ENCODE measurements at places on chromosomes 2 and 18. TPM values are rescaled to one million over a fixed set of nuclear protein-coding genes. Genes with fewer than 3 reads are reported as not detected.

- DNase-seq, result no peak
Observed at GRCh38 chr2:101442667-101443061, 32.2 kb downstream of the RFX8 start.

DNA sequence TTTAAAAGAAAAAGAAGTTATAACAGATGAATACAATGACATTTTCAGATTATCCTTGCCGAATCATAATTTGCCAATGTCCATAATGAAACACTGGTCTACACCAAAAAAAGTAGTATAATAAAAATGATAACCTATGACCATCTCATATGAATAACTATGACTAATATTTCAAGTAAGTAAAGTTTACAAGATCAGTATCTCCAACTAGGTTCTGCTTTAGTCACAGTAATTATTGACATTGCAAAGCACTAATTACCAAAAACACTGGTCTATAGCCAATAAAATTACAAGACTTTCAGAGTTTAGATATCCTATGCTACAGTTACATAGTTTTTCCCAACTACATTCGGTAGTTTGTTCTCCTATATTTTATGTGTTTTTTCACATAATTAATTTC, 136.7 kb downstream of the MEMO1 start:
- DNase-seq, result no peak

DNA sequence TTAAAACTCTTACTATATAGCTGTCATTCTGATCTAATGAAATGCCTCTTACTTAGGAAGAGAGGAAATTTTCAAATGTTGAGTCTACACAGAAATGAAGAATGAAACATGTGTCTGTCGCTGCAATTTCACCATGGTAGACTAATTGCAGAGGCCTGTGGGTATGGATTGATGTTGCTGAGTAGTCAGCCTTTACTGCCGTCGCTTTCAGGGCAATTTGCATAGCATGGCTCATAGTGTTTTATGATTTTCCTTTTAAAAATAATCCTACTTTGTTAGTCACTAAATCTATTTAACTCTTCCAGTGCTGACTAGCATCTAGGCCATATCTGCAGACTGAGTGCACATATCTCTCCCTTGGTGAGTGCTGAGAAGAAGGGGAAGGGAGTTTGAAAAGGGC, 819.2 kb downstream of the SATB2 start:
- no peak for DNase-seq

GRCh38 chr2:144460727-144461307, 59.1 kb downstream of the ZEB2 start:
- DNase-seq, result no peak

DNA sequence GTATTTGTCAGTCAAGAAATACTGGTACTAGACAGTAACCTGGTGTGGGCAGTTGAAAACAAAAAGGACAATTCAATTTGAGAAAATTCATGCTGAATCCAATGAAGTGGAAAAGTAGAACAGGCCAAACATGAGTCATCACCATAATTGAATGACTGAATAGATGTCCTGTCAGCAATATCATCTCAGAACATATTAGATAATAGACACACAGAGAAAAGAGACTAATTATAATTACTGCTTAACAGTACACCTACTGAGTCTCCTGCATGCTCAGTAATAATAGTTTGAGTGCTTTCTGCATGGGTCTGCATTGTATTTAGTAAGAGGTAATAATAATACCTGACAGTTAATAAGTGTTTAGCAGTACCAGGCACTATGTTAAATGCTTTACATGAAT, 138.6 kb upstream of the ZC3H15 start:
- peak; percentile 51 for DNase-seq

- no peak for DNase-seq
Observed at GRCh38 chr18:5890331-5891183, 4.8 kb downstream of the TMEM200C start.

DNA sequence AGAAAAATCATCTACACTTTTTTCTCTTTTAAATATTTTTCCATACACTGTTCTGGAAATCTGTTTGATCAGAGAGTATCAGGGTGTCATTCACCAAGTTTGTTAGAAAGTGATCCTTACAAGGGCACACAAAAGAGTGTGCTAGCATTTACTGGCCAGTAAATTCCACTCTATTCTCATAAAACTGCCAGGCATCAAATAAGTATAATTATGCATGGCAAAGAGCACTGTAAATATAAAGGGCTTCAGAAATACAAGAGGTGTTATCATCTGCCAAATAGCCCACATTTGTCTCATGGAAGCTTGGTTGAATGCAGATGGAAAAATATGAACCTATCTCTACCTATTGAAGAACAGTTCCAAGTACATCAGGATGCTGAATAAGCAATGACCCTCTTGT, 847.3 kb upstream of the ACVR2A start:
- DNase-seq, result no peak

- no peak for DNase-seq
Observed at GRCh38 chr18:79792096-79792987, 5.4 kb upstream of the KCNG2 start.

GRCh38 chr18:67104700-67105284, 411.7 kb downstream of the DSEL start:
- peak; percentile 80 for DNase-seq

DNA sequence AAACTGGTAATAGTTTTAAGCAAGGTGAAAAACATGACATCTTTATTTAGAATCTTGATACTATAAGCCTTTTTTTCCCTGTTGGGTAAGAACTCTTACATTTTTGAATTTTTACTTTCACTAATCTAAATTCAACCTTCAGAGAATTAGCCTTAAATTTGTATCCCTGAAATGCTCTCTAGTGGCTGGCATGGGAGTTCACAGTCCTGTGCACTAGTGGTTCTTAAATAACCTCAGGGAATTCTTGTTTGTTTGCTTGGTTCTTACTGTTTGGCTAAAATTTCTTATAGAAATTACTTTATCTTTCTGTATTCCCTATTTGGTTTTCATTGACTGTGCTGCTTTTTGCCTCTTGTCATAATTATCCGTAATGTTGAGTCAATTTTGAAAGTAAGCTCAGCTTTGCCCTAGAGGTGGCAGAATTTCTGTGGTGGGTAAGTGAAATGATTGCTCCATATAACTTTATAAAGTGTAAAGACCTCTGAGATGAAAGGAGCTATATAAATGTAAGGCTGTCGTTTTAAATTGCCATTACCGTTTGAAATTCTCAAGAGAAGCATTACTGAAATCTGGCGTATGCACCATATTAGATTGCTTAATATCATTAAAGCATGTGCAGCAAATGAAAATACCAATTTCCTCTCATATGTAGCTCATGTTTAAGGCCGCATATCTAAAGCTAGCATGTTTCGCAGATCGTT, 391.3 kb upstream of the FIGN start:
- peak; percentile 33 for DNase-seq

- DNase-seq, result no peak
Observed at GRCh38 chr2:16745466-16745865, 79.8 kb upstream of the CYRIA start.

GRCh38 chr2:239570216-239570925, 169.6 kb upstream of the HDAC4 start:
- DNase-seq, result no peak

- no peak for DNase-seq
Observed at GRCh38 chr2:148479398-148479797, 165.2 kb upstream of the EPC2 start.

DNA sequence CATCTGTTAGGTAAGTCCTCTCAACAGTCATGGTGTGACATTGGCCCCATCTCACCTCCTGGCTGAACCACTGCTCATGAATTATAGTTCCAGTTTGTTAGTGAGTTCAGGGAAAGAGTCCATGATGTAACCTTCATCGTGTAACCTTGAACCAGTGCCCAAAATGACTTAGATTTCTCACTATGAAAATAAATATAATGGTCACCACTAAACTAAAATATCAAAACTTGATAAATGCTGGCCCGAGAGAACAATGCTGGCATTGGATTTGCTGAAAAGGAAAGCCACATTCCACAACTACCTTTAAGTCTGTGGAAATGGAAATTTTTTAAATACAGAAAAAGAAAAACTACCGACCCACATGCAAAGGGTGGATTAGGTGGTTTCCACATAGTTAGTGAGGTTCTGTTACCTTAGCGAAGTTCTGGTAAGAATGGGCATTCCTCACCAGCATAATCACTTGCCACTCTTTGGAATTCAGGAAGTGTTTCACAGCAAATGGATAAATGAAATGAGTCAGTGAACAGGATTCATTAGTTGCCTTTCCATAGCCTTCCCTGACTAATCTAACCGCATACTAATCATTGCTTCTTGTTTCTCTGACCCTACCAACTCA, 133.9 kb upstream of the CTAGE1 start:
- peak; percentile 100 for DNase-seq

GRCh38 chr2:111912547-111912946, 14.1 kb downstream of the MERTK start:
- DNase-seq, result no peak

- DNase-seq, result no peak
Observed at GRCh38 chr2:102386867-102387541, 31.4 kb downstream of the IL18R1 start.

DNA sequence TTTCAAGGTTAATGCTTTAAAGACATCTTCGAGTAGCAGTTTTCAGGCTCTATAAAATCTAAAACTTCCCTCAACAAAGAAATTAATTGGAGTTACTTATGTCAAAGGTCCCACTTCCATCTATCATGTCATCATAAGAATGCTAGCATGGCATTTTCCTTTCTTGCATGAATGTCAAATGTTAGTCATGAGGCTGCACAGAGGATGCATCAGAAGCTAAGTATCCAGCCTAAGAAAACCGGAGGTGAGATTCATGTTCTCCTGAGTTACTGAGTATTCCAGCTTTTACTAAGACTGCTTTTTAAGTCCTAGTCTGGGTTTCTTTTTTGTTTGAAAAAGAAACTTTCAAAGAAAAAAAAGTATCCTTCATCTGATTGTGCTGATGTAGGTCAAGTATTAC, 130.6 kb upstream of the CDH19 start:
- DNase-seq, result peak; percentile 84

DNA sequence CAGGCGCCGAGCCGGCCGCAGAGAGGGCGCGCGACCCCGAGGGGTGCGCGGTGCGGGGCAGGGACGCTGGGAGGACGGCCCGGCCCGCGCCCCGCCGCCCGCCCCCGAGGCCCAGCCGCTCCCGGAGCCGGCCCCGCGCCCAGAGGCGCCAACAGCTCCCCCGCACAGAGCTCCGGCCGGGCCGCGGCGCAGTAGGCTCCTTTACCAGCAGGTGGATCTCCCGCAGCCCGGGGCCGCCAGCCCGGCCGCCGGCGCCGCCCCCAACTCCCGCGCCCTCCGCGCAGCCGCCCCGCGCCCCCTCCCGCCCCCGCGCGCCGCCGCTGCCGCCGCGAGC, 258 bp downstream of the MGAT4A start:
- DNase-seq, result peak; percentile 20

GRCh38 chr2:25491003-25491696, 149.4 kb upstream of the DNMT3A start:
- DNase-seq, result peak; percentile 83

- DNase-seq, result no peak
Observed at GRCh38 chr2:68716604-68717304, 17.9 kb upstream of the ARHGAP25 start.

GRCh38 chr18:6921571-6921970, 192.1 kb downstream of the ARHGAP28 start:
- no peak for DNase-seq

DNA sequence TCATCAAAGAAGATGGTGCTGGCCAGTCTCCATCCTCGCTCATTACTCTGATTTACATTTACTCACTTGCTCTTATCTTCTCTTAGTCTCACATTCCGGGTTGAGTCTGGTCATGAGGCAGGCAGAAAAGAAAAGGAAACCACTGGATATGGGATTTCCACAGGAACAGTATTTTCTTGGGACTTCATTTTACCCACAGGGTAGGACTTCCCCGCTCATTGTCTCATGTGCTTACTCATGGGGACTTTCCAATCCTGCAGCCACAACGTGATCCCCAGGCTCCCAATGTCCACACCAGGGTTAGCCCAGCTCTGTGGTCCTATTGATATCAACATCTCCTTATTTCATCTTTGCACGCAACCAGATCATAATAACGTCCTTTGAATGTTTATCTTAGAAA, 373.8 kb downstream of the TMEM182 start:
- DNase-seq, result no peak

DNA sequence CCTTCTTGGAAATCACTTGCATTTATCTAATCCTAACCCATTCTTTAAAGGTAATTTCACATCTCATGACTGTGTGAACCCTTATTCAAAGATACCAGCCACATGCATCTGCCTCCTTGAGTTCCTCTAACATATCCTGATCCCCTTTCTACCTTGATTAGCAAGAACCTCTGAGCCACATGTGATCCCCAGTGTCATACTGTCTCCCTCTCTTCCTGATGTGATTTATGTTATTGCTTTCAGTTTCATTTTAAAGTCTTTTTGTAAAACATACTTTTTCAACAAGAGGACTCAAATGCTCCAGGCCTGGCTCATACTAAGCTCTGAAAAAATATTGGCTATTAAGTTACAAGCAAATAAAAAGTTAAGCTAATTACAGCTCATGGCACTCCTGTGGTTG, 470.1 kb downstream of the DLGAP1 start:
- DNase-seq, result peak; percentile 11

Gene KCNE4
- 11.0 TPM for total RNA-seq

Gene PTPN2
- total RNA-seq, result 23.6 TPM

Gene HOXD4
- total RNA-seq, result not detected

Gene RAB11FIP5
- total RNA-seq, result 35.0 TPM

Gene NOSTRIN
- total RNA-seq, result not detected

Gene PARD6G
- 2.1 TPM for total RNA-seq

Gene NT5DC4
- total RNA-seq, result not detected

Gene CEP192
- total RNA-seq, result 32.7 TPM

Gene ACTG2
- total RNA-seq, result 4.1 TPM

Gene MYO3B
- total RNA-seq, result 0.50 TPM
